ENCODE measurements at places on chromosomes 6 and 20. TPM values are rescaled to one million over a fixed set of nuclear protein-coding genes. Genes with fewer than 3 reads are reported as not detected.

Gene SULF2
- 12.0 TPM for total RNA-seq

Gene HLA-DQA1
- not detected for total RNA-seq

Gene PPP1R11
- total RNA-seq, result 38.3 TPM

Gene PTCRA
- not detected for total RNA-seq

Gene SLC22A2
- total RNA-seq, result 0.18 TPM

Gene LRRN4
- 227 TPM for total RNA-seq

Gene DEFB132
- total RNA-seq, result not detected

Gene SLC22A16
- total RNA-seq, result not detected

DNA sequence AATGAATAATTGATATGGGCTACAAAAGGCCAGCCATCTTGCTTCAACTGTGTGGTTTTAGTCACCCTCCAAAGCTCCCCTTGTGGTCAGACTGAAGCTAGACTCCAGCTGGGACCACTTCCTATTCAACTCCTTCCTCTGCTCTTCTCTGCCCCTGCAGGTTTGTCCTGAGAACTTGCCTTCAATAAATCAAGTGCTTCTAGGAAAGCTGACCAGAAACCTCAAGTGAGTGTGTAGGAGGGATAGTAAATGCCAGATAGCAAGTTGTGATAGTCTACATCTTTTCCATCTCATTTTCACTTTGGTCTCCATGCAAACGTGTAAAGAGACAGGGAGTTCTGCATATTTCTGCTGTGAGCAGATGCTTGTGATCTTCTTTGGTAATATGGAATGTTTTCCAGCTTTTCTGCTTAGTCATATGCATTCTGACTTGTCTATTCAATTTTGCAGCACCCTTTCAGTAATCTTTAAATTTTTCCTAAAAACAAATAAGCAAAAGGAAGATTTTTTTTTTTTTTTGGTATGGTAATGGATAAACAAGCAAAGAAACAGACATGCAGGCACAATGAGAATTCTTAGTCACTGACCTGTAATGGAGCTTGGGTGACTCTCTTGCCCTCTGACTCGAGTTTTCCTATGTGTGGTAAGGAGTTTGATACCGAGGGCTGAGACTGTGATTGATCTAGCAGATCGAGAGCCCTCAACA, 201.3 kb upstream of the BTBD3 start:
- peak; percentile 57 for DNase-seq

DNA sequence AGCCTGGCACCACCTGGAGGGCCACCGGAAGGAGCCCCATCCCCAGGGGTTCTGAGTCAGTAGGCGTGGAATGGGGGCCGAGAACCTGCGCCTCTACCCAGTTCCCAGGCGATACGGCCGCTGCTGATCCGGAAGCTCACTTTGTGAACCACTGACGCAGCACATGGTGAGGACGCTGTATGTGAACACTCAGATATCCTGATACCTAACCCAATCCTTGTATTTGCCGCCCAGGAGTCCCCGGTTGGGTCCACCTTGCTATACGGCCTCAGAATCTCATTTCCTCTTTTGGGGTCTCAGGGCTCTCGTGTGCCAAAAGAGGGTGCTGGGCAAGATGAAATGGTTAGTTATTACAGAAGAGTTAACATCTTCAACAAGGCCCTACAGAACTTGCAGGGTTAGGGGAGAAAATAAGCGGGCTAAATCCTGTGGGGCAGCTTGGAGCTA, 604 bp upstream of the RAB5IF start:
- peak; percentile 20 for DNase-seq

DNA sequence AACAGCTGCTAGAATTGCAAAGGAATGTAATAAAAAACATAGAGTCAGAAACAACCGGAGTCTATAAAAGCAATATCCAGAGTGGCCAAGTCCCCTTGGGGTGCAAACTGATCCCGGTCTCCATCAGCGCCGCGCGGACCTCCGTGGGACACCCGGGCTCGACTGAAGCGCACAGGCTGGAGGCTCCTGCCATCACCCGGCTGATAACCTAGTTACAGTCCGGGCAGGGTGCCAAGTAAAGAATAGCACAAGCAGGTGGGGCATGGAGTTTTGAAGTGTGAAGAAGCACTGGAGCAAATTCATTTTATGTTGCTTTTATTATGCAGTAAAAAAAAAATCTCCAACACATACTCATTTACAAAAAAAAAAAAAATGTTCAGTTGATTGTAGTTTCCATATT, 205.1 kb upstream of the GMDS start:
- peak; percentile 28 for DNase-seq

DNA sequence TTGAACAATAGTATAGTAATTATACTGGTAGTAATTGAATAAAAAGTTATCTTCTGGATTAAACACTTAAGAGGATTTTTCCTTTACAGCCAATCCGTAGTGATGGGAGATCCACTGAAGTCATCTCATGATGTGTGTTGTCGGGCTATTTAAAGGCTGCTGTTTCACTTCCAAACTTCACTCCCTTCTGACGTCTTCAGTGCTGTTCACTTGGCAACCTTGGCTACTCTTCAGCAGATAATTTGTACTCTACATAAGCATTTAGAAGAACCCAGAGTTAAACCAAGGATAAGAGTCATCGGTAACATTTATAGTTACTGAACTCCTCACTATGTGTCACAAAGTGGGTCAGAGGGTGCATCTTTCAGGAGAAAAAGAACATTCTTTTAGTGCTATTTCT, 179.1 kb upstream of the EYA4 start:
- no peak for DNase-seq

GRCh38 chr6:41618598-41618997, 19.7 kb upstream of the MDFI start:
- no peak for DNase-seq

GRCh38 chr6:72825315-72825911, 203.5 kb downstream of the KCNQ5 start:
- DNase-seq, result no peak

DNA sequence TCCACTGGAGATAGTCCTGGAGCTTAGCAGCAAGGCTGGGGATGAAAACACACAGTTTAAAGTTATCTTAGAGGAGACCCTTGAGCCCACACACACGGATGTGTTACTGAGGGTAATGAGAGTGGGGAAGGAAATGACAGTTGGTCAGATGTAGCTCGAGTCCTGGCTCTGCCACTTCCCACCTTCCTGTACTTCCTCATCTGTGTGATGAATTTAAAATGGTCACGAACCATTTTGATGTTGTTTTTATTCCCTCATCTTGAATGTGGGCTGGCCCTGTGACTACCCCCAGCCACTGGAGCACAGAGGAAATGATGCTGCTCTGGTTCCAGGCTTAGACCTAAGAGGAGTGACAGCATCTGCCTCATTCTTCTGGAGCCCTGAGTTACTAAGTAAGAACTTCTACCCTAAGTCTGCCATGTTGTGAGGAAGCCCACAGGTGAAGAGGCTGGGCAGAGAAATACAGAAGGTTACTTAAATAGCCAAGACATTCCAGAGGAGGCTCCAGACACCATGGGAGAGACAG, 141.2 kb downstream of the NRN1 start:
- DNase-seq, result no peak

DNA sequence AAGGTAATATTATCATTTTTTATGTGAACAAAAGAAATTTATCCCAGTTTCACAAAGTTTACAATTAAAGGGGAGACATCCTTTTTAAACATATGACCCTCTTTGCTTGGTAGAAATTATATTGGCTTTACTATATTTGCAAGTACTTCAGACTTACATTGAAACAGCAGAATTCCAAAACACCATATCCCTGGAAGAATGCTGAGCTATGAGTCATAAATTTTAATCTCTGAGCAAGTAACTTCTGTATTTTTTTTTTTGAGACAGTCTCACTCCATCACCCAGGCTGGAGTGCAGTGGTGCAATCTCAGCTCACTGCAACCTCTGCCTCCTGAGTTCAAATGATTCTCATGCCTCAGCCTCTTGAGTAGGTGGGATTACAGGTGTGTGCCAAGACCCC, 240.4 kb downstream of the TBC1D32 start:
- DNase-seq, result no peak

DNA sequence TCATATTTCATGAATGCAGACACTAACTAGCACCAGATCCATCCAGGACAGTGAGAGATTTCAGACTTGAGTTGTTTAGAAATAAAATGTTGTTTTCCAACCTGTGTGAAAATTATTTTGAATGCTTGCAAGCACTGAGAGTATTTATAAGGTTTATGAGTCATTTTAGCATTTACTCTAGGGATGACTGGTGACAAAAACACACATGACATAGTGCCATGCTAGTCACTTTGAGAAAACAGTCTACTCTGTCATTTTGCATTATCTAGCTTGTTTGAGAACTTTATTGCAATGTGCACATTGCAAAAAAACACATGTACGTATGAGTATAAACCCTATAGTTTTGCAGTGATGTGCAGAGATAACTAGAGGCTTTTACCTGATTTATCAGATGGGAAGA, 456.6 kb downstream of the LMBRD1 start:
- no peak for DNase-seq

DNA sequence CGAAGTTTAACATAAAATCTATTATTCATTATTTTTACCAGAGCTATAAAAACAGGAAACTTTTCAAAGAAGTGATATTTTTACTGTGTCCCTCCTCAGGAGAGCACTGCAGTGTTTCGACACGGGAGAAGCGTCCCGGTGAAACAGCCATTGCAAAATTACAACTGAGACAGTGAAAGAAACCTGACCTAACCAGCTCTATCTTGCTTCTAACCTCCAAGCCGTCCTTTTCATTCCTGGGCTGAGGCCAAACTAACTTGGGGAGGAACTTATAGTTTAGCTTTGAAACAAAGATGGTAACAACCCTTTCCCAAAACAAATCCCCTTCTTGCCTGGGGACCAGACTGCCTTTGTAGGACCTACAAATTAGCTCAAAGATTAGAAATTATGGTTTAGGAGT, 79.2 kb downstream of the WDR27 start:
- DNase-seq, result peak; percentile 55

- no peak for DNase-seq
Observed at GRCh38 chr6:107727096-107727757, 96.9 kb downstream of the SCML4 start.

DNA sequence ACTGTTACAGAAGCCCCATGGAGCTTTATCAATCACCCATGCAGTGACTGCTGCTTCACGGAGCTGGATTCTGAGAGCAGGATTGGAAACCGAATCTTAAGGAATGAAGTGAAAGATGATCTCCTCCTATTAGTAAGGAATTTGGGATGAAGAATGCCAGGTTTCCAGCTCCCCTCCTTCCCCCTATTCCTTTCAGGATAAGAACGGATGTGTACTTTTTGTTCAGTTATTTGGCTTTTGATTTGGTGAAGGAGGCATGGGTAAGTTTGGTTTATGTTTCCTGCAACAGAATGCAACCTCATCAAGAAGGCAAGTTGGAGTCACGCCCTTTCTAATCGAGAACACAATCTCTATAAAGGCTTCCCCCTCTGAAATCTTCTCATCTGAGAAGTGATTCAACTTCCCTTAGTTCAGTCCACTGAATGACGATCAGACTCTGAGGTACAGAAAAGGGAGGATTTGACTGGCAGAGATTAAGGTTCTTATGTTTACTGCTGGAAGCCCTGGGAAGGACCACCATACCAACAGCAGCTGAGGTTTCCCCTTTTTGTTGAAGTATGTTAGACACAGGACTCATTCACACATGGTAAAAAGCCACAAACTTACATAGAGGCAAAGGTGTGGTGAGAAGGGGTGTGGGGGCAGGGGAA, 5.5 kb downstream of the ELMO2 start:
- no peak for DNase-seq

DNA sequence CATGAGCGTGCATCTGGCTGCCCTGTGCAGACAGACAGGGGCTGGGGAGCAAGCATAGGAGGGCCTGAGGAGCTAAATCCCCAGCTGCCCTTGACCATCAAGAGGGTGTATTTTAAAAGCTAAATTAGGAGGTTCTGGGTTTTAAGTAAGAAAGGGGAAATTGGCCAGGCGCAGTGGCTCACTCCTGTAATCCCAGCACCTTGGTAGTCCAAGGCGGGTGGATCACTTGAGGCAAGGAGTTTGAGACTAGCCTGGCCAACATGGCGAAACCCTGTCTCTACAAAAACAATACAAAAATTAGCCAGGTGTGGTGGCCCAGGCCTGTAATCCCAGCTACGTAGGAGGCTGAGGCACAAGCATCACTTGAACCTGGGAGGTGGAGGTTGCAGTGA, 27.8 kb downstream of the SERPINB6 start:
- no peak for DNase-seq

- DNase-seq, result no peak
Observed at GRCh38 chr20:44495802-44496481, 20.3 kb downstream of the TTPAL start.

GRCh38 chr6:128663238-128663637, 142.8 kb upstream of the PTPRK start:
- DNase-seq, result no peak

- no peak for DNase-seq
Observed at GRCh38 chr6:15403094-15403755, 157.4 kb downstream of the JARID2 start.

DNA sequence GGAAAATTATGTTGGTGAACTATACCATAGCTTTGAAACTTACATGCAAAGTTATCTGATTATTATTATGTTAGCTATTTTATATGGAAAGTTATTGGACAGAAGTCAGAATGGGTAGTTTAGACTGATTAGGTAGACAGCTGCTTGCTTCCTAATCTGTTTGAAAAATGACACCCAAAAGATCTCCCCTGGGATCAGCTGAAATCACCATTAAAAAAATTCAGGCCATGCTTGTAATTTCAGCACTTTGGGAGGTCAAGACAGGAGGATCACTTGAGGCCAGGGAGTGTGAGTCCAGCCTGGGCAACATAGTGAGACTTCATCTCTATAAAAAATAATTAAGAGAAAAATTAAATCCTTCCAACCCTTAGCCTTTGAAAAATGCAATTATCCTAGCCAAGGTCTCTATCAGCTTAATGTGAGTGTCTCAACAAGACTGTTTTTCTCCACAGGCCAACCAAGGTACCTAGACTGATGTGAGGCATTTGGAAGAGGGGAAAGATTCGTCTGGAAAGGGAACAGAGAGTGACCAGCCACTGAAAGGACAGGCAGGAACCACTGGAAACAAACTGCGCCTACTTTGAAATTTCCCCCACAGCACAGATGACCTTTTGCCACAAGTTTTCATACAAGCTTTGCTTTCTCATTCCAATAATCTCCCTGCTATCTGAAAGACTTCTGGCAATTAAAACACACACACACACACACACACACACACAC, 232.3 kb downstream of the GMPR start:
- no peak for DNase-seq

DNA sequence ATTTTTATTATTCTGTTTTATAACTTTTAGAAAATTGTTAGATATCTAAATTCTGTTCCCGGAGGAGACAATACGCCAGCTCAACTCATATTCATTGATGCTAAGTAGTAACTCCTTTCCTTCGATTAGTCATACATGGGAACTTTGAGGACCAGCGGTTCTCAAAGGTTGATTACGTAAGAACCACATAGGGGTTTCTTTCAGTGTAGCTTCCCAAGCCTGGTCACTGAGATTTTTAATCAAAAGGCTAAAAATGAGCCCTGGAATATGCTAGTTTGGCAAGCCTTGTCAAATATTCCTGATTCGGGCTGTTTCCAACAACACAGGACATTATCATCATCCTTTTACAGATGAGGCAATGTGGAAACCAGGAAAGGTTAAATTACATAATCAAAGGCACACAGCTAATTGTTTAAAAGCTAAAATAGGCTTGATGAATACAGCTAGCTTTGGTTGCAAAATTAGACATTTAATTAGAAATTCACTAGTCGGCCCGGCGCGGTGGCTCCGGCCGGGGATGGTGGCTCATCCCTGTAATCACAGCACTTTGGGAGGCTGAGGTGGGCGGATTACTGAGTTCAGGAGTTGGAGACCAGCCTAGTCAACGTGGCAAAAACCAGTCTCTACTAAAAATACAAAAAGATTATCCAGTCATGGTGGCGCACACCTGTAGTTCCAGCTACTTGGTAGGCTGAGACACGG, 14.6 kb upstream of the MEI4 start:
- no peak for DNase-seq

GRCh38 chr20:59291740-59292383, 8.5 kb upstream of the EDN3 start:
- DNase-seq, result no peak
